HS-27A (cell line): ENCODE measurements at places on chromosomes 1 and 21.

DNA sequence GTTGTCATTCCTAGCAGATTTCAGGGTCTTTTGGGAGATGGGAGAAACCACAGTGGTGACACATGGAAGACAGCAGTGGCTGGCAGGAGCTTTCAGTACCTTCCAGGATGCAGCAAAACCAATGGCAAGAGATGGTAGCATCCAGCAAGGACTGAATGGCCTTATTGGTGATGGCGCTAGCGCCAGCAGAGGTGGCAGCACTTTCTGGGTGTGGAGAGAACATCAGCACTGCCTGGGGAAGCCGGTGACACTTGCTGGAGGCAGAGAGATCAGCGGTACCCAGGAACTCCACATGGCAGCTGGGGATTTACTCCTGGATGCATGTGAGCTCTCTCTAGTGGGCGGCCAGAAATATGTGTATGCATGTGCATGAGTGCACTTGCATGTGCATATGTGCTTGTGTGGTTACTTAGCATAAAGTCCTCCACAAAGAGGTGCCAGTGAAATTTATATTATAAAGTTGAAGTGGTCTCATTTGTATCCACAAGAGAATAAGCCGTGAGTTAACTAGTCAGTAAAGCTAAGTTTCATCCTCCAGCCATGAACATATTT is 364.7 kb downstream of the LMX1A start:
- DNase-seq: no peak

DNA sequence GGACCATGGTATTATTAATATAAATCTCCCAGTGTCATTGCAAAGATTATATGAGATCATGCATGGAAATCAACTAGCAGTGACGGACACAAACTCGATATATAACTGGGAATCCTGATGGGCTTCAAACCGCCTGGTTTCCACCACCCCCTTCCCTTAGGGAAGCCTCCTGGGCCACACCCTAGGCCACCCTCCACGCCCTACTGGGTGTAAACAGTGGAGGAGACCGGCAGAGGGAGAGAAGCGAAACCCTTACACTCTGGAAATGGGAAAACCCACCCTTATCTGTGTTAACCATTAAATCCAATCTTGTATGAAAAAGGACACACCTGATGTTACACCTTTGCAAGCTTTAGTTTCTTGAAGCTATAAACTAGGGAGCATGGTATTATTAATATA is 595 bp upstream of the ZNHIT6 start:
- no peak for DNase-seq

DNA sequence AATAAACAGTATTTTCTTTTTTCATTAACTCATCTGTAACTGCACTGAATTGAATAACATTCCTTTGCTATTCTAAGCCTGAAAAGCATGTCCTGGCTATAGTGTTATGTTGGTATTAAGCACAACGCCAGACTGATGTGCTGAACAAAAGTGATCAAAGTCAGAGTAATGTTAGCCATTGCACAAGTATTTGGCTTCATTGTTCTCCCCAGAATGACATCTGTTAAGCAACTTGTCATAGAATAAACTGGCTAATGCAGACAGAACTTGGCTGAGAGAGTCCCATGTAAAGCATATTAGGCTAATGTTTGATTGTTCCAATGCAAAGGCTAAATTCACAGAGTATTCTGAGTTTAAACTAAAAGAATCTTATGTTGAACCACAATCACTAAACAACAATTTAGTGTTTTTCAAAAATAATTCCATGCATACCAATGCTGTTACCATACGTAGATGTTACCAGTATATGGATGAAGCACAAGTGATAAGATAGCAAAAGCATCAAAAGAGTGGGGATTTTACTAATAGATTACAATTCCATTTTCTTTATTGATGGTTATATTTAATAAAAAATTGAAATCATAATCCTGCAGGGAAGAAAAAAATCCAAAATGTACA is 235.3 kb upstream of the DMRTA2 start:
- peak; percentile 17 for DNase-seq

GRCh38 chr1:160030657-160031364 is 979 bp downstream of the PIGM start:
- DNase-seq: no peak

GRCh38 chr1:222950892-222951291 is 136.1 kb downstream of the DISP1 start:
- DNase-seq: no peak

DNA sequence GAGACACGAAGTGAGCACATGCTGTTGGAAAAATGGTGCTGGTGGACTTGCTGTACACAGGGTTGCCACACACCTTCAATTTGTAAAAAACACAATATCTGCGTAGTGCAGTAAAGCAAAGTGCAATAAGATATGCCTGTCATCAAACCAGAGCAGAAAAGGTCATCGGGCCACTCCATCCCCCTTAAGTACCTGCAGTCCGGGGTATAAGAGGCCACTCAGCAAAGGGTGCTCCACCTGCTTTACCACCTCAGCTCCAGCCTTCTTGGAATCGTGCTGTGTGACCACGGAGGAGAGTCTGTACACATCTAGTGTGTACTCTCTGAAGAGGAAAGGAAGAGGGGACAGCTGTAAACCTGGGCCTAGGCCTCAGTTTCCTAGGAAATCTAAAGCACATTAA is 10.9 kb downstream of the YARS1 start:
- no peak for DNase-seq

DNA sequence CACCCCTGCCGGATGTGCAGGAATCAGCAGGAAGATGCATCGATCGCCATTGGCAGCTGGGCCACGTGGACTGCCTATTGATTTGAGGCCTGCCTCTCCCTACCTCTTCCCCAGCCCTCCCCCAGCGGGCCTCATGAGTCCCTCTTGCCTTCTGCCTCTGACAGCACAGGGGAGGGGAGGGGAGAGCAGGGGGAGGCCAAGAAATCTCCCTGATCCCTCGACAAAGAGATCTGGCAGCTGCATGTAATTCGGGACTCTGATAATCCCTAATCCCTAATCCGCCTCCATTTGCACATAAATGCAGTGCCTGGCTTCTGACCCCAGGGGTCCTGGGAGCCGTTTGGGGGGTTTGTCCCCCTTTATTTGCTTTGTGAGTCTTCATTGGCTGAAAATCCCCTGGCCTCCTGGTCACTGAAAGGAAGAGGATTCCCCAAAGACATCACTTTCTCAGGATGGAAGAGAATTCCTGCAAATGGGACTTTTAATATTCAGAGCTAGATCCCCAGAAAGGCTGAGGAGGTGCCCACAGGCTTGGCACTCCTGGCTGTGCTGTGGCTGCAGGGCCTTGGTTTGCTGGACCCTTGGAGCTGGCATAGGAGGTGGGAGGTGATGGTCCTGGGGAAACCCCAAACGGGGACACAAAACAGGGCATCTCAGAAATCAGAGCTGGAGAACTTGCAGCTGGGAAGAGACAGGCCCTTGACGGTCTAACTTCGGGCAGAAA is 239.4 kb upstream of the POU3F1 start:
- no peak for DNase-seq

- no peak for DNase-seq
These were observed 1605.3 kb downstream of the BRINP3 start for GRCh38 chr1:188872376-188872775.

- no peak for DNase-seq
These were observed 41.5 kb downstream of the CAPN9 start for GRCh38 chr1:230788561-230789275.

DNA sequence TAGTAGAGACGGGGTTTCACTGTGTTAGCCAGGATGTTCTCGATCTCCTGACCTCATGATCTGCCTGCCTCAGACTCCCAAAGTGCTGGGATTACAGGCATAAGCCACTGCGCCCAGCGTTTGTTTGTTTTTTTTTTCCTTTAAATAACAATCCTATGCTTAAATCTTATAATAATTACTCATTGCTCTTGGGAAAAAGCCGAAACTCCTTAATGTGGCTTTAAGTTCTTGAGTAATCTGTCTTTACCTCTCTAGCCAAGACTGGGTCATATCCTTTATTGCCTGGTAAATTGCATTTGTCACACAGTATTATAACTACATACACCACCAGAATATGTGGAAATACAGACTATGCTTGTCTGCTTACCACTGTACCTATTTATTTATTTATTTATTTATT is 97.1 kb downstream of the MACF1 start:
- no peak for DNase-seq

GRCh38 chr21:39057121-39057520 is 126.1 kb downstream of the PSMG1 start:
- DNase-seq: no peak

DNA sequence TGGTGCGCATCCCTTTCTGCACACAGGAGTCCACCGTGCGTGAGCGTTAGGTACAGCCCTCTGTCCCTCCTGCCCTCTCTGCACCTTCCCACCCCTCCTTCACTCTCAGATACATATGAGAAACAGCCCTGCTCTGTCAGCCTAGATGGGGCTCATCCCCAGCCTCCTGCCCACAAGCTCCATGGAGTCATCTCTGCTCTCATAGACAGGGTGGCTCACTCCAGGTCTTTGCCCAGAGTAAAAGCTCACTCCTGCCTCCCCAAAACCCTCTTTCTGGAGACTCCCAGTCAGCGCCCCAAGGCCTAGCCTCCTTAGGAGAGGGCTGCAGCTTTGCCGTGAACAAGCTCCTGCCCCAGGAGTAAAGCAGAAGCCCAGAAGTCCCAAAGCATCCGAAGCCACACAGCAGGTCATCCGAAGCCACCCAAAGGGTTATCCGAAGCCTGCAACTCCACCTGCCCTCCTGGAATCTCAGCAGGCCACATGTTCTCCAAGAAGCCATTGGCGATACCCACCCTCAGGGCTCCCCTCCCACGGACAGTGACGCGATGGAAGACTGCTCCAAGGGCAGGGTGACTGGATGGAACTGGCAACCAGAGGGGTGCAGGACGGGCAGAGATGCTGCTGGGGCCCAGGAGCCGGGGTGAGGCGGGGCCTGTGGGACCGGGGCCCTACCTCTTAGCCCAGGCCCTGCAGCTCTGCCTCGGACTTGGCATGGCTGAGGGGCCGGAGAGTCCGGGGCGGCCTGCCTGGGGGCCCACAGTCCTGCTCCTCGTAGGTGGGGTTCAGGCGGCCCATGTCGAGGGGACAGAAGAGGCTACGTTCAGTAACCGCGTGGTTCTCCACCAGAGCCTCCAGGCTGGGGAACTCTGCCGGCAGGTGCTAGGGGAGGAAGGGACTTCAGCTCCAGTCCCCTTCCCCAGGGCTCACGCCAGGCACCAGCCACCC is 3.6 kb upstream of the KIF17 start:
- DNase-seq: no peak

- no peak for DNase-seq
These were observed 7.9 kb downstream of the MYOG start for GRCh38 chr1:203077956-203078355.

DNA sequence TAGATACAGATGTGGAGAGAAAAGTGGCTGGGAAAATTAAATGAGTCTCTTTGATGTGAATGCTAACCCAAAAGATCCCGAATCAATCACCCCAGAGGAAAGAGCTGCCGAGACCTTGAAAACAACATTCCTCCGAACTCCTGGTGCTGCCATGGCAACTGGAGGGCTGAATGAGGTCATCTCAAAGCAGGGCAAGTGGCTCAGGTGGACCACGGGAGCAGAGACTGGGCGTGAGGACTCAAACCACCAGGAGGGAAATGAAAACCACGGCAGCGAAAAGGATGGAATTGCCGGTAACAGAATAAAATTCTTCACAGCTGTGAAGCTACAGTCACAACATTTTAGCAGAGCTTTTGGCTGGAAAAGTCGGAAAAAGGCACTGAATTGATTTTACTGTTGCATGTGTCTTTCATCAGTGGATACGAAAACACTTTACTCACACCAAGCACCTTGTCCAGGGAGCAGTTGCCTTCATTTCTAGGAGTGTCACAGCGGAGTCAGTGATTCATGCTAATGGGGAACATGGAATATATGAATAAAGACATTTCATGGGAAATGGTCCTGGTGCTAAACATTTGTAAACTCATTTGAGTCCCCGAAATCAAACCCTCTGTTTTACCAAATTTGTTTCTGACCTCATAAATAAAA is 23.2 kb upstream of the BECN2 start:
- no peak for DNase-seq

DNA sequence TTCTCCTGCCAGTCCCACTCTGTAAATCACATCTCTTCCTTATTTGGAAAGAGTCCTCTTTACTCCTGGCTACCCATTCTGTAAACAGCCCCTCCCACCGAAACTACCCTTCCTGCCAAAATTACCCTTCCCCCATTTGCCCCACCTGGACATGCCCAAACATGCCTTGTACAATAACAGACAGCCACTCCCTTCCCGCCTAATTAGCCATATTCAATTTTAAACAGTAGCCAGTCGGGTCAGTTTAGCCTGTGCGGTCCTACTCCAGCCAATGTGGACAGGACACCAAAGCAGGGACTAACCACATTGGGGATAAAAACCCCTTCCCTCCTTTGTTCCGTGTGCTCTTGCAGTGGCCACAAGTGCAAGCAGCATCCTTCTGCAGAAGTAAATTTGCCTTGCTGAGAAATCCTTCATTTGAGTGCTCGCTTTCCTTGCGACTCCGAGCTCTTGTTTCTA is 56.3 kb upstream of the MAP10 start:
- no peak for DNase-seq

DNA sequence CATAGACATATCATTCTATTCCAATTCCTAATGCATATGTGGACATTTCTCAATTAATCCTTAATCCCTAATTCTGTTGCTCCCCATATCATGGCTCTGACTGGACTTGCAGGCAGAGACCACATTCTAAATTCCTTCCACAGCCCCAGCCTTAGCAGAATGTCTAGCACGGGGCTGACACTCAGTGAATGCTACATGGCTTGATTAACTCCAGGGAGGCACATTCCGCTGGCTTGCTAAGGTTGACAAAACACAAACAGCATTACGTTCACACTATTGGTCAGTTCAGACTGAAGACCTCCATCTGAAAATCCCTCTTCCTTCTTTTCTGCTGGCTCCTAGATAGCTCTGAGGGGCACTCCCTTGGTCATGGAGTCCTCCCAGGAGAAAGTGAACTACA is 119.4 kb downstream of the ASTN1 start:
- no peak for DNase-seq

GRCh38 chr1:53326598-53327181 is 1.2 kb downstream of the LRP8 start:
- DNase-seq: no peak

DNA sequence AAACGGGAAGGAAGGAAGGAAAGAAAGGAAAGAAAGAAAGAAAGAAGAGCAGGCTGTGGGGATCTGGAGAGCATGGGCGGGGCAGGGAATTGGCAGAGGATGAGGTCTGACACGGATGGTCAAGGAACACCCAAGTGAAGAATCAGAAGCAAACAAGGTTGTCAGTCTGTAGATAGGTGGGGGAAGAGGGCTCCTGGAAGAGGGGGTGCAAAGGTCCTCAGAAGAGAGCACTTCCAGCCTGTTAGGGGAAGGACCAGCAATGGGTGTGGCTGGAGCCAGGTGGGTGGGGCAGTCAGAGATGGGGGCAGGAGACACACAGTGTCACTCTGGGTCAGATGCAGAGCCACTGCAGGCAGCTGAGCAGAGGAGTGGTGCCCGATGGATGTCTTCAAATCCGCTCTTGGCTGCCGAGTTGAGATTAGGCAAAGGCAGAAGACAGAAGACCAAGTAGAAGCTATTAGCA is 11.0 kb upstream of the PLA2G2C start:
- DNase-seq: no peak

DNA sequence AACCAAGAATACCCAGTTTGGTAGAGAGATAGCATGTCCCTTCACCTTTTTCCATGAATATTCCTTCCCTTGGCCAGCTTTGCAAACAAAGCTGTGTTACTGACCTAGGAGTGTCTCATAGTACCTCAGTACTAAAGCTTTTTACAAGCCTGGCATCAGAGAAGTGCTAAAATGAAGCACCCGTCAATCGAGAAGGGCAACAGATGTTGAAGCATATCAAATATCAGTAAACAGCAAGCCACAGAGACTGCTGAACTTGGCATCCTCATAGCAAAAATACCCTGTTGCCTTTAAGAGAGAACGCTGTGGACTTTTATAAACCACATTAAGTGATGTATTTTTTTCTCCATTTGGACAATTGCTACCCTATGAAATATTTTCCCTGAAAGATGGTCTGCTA is 128.6 kb upstream of the HOOK1 start:
- no peak for DNase-seq
